Iris pigment epithelial cell (primary cell): ENCODE measurements at places on chromosomes 3 and 15.

DNA sequence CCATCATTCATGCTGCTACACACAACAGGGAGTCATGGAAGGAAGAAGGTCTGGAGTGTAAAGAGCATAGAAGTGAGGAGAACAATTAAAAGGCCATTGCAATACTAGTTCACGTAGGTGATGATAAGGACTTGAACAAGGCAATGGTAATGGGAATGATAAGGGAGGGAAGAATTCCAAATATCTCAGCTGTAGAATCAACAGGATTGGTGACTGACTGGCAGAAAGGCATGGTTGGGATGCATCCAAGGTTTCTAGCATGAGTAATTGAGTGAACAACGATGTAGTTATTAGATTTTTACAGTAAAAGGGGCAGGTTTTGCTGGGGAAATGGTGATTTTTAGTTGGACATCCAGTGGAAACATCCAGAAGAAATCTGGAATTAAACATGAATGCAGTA, 2.4 kb upstream of the SEC62 start:
- DNase-seq = peak; percentile 68

DNA sequence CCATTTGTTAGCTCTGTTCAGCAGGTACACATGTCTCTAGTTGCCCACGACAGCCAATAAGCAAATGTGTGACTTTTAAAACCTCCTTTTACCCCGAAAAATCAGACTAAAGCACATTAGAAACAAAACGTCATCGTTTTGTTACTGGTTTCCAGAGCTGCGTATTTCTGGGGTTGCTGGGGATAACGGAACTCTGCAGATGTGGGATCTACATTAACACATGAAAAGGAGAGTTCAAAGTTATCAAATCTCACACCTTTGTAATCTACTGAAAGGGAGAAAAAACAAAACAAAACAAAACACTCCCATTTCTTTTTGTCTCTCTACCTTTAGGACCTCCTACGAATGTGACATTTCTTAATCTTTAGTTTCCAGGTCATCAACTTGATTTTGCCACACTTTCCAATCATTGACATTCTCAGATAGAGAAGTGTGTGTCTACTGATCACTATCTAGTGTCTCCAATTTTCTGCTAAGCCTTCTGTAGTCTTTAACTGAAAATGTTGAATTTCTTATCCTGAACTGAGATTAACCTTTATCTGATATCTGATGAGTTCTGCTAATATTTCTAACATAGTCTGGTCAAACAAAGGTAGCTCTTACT, 93.0 kb upstream of the TSPAN3 start:
- DNase-seq = no peak

DNA sequence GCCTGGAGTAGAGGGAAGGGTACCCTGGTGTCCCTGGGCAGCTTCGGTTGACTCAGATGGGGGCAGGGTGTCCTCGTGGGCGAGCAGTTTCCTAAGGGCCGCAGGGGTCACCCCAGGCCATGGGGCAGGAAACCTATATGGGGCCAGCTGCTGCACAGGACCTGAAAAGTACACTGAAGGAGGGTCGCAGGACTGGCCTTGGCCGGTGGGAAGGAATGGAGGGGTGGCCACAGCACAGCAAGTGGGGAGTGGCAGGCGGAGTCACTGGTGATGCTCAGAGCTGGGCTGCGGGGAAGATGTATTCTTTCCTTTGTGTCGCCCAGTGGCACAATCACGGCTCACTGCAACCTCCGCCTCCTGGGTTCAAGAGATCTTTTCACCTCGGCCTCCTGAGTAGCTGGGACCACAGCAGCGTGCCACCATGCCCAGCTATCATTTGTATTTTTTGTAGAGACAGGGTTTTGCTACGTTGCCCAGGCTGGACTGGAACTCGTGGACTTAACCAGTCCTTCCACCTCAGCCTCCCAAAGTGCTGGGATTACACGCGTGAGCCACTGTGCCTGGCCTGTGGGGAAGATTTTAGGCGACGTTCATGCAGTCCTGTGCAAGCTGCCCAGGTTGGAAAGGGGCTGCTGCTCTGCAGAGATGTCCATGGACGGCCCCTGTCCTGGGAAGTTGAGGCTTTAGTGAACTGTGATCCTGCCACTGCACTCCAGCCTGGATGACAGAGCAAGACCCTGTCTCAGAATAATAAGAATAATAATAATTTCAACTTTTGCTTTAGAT, 57.2 kb downstream of the EFCAB12 start:
- no peak for DNase-seq

- no peak for DNase-seq
These were observed 46.3 kb upstream of the VPS8 start for GRCh38 chr3:184765730-184766074.

DNA sequence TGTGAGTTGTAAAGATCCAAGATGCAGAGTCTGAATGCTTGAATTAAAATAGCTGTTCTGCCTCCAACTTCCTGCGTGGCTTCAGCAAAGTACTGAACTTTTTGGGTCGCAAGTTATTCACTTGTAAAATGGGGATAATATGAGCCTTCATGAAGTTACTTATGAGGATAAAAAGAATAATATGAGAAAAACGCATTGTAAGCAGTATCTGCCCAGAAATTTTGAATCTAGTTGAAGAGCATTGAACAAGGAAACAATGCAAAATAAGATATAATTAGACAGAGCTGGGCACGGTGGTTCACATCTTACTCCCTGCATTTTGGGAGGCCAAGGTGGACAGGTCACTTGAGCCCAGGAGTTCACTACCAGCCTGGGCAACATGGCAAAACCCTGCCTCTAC, 37.8 kb downstream of the AQP9 start:
- no peak for DNase-seq

DNA sequence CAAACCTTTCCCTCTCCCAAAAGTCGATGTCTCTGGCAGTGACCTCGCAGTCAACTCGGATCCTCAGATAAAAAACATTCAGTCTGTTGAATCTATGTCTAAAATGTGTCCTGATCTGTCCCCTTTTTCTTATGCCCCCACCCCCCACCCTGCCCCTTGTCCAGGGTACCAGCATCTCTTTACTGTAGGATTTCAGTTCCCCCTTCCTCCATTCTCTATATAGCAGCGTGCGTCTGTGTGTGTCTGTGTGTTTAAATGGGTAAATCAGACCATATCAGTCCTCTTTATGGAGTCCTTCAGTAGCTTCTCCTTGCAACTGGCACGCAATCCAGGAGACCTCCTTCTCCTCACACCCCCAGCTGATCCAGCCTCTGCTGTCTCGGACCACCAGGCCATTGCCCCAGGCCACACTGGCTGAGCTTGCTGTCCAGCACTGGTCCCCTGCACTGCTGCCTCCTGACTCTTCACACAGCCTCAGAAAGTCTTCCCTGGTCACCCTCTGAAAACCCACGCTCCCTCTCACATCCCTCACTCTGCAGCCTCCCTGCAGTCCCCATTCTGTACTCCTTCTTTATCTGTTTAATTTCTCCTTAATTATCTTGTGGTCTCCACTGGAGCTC, 1.5 kb downstream of the LRRK1 start:
- no peak for DNase-seq

- DNase-seq = peak; percentile 80
These were observed 24.8 kb downstream of the SHF start for GRCh38 chr15:45162771-45163507.

DNA sequence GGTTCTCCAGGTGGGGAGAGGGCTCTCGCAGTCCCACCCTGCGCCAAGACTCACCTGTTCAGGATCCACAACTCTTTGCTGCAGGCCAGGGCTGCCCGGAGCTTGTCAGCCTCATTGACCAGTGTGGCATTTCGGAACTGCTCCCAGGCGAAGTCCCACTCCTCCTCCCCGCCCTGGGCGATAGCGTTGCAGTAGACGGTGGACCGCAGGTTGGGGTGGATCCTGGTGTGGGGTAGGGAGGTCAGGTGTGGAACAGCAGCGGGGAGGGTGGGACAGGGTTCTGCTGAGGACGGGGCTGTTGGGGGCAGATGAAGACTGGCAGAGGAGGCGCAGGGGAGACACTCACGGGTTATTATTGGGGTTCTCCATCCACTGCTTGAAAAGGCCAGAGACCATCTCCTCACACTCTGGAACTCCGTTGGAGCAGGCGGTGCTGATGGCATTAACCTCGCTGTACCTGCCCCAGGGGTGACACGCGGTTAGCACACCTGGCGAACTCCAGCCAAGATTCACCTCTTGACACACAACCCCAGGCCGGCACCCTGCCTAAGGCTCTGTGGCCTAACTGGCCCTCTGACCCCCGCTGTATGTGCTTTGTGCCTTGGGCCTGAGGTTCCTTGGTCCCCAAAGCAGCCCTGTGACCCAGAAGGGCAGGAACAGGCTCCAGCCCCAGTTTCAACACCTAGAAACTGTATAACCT, 16.1 kb downstream of the MESP2 start:
- DNase-seq = no peak

DNA sequence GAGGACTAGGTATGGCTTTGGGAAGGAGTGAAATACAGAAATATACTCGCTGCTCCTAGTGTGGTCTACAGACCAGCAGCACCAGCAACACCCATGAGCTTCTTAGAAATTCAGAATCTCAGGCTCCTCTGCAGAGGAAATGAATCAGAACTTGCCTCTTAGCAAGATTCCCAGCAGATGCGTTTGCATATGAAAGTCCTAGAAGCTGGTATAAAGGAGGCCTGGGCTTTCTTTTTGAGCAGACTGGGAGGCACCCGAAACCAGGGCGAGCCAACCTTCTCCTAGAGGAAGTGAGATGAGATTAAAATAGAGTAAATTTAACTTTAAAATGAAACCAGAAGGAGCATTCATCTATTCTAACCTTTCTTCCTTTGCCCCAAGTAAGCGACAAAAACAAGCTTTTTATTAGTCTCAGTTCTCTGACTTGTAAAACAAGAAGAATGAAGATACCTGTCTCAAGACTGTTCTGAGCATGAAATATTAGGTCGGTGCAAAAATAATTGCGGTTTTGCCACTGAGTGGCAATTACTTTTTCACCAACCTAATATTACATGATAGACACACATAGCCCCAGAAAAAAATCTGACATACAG, 140.0 kb downstream of the PDZRN3 start:
- DNase-seq = no peak

DNA sequence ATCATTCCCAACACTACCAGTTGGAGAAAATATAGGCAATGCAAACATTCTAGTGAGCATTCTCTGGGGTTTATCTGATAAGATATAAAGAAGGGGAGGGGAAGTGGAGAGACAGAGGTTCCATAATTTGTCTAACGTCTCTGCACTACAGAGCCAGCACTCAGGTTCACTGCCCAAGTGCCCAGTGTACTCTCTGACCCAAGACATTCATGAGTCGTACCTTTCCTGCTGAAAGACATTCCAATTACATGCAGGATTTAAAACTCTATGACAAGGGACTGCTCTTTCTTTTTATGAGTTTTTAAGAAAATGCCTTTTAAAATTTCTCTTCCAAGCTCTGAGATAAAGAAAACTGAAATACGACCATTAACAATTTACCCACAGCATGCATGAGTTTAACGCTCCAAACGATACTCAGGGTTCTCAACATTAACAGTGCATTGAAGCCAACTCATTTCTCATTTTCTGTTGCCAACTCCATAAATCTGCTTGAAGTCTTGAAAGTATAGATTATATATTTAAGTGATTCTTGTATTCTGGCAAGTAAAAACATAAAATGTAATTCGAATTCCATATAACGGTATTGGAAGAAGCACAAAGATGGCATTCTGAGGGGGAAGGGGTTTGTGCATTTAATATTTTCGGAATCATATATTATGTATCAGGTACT, 193.4 kb downstream of the SUCLG2 start:
- no peak for DNase-seq

DNA sequence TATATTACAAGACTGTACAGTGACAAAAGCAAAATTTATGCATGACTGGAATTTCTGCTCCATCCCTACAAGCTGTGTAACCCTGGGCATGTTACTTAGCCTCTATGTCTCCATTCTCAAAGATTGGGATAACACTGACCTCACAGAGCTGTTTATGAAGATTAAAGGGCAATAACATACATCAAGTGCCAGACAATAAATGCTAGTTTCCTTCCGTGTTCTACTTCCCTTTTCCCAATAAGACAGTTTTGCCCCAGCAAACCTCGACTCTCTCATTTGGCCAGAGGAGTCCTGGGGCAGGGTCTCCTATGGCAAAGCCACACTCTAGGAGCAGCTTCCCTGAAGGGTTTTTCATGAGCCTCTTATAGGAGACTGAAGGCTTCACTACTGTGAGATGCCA, 7.5 kb downstream of the HEXA start:
- no peak for DNase-seq

GRCh38 chr3:71066356-71066755, 517.2 kb downstream of the FOXP1 start:
- no peak for DNase-seq

- no peak for DNase-seq
These were observed 65.8 kb downstream of the MYL3 start for GRCh38 chr3:46797486-46797885.

- DNase-seq = no peak
These were observed 40.9 kb downstream of the BDH1 start for GRCh38 chr3:197514786-197515355.

- peak; percentile 47 for DNase-seq
These were observed 303.4 kb upstream of the MME start for GRCh38 chr3:154776549-154777225.

GRCh38 chr3:29156086-29156715, 124.7 kb upstream of the RBMS3 start:
- DNase-seq = no peak

- no peak for DNase-seq
These were observed 311.1 kb upstream of the C2CD4B start for GRCh38 chr15:62476163-62476562.

GRCh38 chr15:75023872-75024636, 664 bp downstream of the PPCDC start:
- peak; percentile 39 for DNase-seq

DNA sequence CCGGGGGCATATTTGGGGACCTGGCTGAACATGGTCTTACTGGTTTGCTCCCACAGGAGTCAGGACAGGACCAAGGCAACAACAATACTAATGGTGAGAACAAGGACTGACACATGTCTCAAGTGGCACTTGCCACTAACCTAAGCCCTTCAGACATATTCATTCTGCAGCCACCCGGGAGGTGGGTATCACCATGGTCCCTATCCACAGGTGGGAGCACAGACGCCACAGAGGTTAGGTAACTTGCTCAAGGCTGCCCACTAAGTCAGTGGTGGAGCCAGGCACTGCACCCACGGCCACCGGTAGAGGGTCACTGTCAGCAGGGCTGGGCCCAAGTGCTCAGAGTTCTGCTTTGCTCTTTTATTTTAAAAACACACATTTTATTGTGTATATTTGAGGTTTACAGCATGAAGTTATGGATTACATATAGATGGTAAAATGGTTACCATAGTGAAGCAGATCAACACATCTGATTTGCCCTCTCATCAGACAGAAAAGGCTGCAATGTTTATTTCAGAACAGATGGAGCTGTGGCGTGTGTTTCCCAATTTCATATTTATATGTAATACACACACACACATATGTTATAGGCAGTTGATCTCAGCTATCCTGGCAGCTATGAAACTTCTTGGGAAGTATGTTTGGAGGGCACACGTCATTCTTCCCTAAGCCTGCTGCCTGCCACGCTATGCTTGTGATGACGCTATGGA, 30.0 kb upstream of the SLC41A3 start:
- DNase-seq = no peak

GRCh38 chr3:16056217-16056616, 118.3 kb upstream of the GALNT15 start:
- DNase-seq = peak; percentile 85

- DNase-seq = peak; percentile 28
These were observed 1.9 kb downstream of the PIGZ start for GRCh38 chr3:196966526-196967401.
